ENCODE measurements at places on chromosomes 1 and 21.
A peak's percentile ranks its signal among the peaks of the same experiment; 100 is the strongest.

- DNase-seq = no peak
Measured at GRCh38 chr1:107559881-107560280, 405.1 kb downstream of the VAV3 start.

DNA sequence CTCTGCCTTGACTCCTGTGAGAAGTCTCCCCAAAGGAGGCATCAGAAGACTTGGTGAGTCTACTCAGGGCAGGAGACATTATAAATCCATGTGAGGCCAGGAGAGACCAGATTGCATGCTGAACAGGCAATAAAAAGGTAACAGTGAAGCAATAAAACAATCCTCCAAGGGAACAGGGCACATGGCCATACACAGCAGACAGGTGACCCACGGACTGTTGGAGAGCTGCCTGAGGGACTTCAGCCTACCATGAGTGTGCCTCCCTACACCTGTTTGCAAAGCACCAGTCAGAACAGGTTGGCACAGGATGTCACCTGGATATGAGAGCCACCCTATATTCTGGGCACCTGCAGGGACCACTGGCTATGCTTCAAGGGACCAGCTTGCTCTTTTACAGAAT, 67.6 kb downstream of the MAB21L3 start:
- DNase-seq = no peak

DNA sequence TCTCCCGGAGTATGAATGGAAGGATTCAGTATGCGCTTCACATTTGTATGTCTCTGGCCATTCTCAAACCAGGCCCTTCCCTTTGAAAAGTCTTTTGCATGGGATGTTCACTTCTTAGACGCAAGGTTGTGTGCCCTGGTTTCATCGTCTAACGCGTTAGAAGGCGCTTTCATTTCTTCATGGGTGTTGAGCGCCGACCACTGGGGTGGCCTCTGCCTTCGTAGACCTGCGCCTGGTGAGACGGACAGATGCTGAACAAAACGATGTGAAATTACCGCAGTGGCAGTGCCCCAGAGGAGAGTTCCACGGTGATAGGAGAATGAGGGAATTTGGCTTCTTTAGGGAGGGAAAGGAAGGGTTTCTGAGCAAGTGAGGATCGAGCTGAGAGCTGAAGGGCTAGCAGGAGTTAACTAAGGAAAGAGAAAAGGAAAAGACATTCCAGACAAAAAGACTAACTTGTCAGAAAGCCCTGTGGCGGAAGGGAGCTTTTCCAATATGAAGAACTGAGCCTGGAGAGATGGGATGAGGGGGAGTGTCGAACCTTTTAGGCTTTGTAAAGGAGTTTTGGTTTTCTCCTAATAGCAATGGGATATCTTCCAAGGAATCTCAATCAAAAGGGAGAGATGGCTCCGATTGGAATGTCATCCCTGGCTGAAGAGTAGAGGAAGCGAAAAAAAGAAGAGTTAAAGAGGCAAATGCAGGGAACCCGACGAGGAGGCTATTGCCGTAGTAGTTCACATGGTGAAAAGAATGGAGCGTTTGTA, 951 bp downstream of the GGPS1 start:
- DNase-seq = peak; percentile 27

DNA sequence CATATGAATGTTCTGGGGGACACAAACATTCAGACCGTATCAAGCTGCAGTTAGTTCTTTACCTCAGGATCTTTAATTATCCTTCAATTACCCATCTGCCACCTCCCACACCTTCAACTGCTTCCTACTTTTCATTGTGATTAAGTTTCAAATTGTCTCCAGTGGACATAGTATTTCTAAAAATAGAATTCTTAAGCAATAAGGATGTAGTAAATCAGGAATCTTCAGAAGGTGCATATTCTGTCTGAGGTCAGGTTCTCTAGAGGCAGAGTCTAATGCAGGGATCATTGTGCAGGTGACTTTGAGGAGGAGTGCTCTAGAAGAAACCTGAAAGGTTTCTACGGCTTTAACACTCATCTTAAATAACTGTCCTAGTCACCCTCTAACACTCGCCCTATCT, 102.6 kb upstream of the PPP2R5A start:
- DNase-seq = no peak

- DNase-seq = no peak
Measured at GRCh38 chr1:109891930-109892329, 18.7 kb upstream of the CSF1 start.

DNA sequence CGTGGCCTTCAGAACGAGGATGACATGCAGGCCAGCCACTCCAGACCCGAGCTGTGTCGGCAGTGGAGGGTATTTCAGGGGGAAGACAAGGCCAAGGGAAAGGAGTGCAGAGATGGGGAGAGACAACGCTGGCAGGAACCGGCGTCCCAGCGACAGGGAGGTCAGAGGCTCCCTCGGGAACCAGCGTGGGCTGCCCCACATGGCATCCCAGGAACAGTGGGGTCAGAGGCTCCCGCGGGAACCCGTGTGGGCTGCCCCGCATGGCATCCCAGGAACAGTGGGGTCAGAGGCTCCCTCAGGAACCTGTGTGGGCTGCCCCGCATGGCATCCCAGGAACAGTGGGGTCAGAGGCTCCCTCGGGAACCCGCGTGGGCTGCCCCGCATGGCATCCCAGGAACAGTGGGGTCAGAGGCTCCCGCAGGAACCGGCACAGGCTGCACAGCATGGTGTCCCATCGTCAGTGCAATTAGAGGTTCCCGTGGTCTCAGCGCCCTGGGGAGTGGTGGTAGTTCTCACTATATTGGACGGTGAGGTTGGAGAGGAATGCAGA, 43.0 kb downstream of the SLC19A1 start:
- DNase-seq = no peak

DNA sequence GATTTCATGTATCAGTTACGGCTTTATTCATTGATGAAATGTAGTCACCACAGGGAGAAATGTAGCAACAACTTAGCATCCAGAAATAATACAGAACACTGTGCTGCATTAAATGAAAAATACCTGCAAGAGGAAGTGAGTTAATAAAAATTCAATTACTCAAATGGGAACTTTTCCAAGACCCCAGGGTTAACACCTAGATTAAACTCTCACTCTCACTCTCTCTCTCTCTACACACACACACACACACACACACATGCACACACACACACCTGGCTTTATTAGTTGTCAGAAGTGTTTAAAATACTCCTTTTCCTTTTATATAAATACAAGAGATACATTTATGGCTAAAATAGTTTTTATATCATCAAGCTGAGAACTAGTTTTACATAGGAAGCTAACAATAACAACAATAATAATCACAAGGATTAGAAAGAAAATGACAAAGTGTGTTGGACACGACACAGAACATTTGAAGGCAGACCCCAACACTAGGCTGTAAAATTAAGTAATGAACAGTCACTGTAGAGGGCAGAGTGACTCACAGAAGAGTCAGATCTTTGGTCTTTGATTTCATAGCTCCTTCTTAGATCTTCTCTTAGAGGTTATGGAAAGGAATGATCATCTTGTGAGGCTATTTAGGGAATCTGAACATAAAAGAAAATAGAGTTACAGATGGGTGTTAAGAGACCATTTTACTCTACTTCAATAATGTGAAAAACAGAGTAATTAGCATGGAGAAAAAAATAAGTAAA, 1266.0 kb upstream of the ADGRL2 start:
- DNase-seq = no peak

- no peak for DNase-seq
Measured at GRCh38 chr1:89837036-89837481, 16.2 kb downstream of the LRRC8D start.

DNA sequence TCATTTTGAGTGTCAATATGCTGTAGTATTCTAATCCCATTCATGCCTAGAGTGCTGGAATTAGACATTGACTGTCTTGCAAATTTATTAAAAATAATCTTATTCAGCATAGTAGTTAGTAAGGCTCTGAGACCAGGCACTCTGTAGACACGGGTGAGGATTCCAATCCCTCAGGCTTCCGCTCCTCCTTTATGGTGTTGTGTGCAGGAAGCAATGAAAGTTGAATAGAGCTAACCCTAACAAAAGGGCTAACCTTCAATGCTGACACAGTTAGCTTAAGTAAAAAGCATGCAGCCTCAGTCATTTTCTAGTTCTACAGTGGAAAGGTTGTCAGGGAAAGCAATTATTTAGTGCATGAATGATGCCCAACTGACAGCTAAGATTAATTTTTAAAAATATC, 199.6 kb upstream of the SGIP1 start:
- no peak for DNase-seq

DNA sequence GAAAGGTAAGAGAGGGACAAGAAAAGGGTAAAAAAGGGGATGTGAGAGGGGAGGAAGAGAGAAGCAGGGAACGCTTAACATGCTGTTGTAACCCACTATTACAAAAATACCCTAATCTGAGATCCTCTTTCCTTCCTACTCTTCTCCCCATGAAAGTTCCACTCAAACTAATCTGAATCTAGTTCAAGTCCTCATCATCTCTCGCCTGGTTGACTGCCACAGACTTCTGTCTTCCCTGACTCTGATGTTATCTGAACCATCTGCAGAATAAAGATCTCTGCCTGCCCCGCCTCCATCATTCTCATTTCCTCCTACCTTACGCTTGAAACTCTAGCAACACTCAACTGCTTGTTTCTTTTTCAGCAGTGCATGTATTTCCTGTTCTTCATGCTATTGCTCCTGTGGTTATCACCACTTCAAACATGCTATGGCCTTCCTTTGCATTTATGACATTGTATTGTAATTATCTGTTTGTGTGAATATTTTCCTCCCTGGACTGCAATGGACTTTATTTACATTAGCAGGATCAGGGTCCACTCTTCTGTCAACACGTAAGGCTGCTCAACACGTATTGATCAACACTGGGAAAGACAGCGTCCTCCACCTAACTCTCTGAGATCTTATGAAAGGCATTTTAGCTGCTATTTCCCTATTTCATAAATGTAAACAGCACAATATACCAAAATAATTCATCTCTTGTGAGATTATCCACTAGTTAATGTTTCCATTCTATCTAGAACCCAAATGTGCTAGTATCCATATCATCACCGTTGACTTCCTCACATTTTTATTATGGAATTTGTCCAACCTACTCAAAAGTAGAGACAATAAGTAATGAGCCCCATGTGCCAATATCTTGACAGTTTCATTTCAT, 215.5 kb upstream of the USP25 start:
- peak; percentile 20 for DNase-seq

DNA sequence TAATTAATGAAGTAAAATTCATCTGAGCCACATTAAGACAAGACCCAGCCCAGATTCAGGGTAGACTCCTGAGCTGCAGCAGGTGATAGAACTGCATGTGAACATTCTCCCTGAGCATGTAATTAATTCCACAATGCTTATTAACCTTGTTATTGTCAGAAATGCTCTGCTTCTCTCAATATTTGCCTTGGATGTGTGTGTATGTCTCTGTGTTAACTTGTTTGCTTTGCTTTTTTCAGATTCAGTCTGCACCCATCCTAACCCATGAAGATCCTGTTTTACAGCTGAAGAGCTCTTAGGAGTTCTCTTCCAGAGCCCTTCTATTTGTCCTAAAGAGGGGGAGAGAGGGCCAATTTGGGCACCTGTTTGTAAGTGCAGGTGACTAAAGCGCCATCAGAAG, 143.2 kb upstream of the BMP8A start:
- no peak for DNase-seq

DNA sequence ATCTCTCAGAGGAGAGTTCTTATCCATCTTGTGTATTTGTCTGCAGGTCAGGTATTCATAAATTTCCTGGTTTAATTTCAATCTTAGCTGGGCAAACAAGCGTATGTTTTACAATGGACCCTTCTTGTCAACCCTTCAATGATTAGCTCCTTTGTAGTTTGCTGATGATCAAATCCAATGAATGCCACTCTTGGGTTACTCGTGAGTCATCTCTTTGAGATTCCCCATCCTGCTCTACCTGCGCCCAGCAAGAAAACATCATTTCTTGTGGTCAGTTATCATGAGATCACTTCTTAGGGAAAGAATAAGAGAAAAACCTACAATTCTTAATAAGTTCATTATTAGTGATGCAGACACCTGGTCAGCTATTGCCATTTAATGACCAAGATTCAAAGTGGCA, 572.3 kb upstream of the PKN2 start:
- DNase-seq = no peak

- DNase-seq = no peak
Measured at GRCh38 chr21:27269644-27270043, 302.8 kb upstream of the ADAMTS5 start.

- DNase-seq = no peak
Measured at GRCh38 chr1:194159941-194160340, 973.5 kb upstream of the B3GALT2 start.

DNA sequence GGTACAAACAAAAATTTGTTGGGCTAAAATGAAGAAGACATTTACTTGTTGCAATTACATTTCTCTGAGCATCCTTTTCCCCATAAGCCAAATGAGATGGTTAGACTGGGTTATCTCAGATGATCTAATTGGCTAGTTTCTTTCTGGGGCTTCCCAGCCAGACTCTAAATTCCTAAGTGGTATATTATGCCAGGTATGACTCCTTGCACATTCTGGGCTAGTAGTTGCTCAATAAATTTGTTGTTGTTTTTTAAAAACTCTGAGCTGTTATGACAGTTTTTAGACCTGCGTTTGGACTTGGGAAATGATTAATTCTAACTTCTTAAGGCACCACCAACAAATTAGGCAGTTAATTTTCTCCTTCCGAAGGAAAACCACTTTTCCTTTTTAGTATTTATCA, 66.1 kb downstream of the UCK2 start:
- DNase-seq = no peak

GRCh38 chr1:223233019-223233409, 90.0 kb upstream of the TLR5 start:
- no peak for DNase-seq

DNA sequence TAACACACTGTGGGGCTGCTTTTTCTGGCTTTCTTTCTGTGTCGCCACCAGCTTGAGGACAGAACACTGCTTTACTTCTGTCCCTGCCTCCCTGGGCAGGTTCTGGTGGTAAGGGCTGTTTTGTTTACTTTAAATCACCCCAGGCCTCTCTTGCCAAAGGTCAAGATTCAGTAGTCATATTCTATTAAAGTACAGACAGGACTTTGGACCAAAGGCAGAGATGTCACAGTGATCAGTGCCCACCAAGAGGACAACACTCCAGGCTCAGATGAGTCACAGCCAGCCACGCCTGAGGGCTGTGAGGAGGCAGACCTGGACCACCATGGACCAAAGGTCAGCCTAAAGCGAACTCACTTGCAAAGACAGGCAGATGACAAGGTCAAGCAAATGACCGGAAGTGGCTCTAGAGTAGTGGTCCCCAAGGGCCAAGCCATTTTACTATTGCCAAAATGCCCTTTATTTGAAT, 200.0 kb downstream of the RHOU start:
- no peak for DNase-seq

DNA sequence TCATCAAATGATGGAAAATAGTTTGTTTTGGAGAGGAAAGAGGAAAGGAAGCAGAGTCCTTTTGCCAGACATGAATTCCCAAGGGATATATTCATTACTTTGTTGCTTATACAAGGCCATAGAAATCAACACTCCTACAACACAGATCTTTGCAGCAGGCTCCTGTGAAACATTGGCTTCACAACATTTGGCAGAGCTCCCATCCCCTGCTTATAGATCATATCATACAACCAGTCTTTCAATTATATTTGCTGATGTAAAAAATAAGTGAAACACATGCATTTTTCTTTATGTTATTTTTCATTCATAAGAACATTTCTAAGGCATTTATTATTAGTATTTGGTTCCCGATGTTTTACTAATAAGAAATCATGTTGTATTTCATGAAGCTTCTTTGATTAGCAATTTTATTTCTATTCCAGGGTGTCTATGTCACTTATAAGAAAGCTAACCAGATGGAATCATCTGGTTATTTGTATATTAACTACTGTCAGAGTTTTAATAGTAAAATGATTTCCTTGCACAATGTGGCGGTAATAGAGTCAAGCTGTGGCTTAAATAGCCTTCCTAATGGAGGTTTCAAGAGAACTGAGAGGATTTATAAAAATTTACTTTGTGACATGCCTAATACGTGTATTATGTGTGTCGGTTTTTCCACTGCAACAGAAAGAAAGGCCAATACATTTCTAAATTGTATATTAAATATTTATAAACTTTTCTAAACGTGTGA, 470.3 kb upstream of the NCAM2 start:
- DNase-seq = no peak
